CD4-positive, alpha-beta T cell treated with Interferon alpha-2 for 1 hour (primary cell): ENCODE measurements at places on chromosomes 7 and 10.
A peak's percentile ranks its signal among the peaks of the same experiment; 100 is the strongest.

GRCh38 chr7:7516156-7516555 lies 19.5 kb downstream of the COL28A1 start:
- DNase-seq: no peak

- DNase-seq: no peak
Measured at GRCh38 chr7:78018641-78019446, 220.3 kb downstream of the PHTF2 start.

DNA sequence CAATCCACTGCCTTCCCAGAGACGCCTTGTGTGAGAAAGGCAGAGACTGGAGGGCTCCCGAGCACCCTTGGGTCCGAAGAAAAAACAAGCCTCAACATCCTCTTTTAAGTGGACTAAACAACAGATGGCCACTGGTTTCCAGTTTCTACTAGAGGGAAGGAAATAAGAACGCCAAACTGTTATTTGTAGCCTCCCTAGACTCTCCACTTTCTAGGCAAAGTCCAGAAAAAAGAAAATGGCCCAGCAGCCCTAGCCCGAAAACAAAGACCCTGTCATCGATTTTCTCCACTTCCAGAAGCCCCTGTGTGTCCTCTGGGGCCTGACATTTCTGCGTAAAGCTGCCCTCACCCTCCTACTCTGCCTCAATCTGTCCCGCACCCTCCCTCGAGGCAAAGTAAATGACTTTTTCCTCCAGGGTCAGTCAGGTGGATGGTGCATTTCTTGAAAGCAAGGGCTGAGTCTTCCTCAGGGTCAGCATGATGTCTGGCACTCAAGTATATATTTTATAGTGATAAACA lies 6.0 kb downstream of the RGS10 start:
- no peak for DNase-seq

- no peak for DNase-seq
Measured at GRCh38 chr10:68082872-68083271, 7.8 kb upstream of the HERC4 start.

GRCh38 chr7:87658553-87658952 lies 30.4 kb downstream of the RUNDC3B start:
- no peak for DNase-seq

GRCh38 chr10:18476076-18476647 lies 175.2 kb downstream of the NSUN6 start:
- DNase-seq: no peak

- no peak for DNase-seq
Measured at GRCh38 chr7:159136013-159136412, 8.7 kb downstream of the VIPR2 start.

GRCh38 chr10:127332631-127333030 lies 136.2 kb upstream of the INSYN2A start:
- DNase-seq: no peak

DNA sequence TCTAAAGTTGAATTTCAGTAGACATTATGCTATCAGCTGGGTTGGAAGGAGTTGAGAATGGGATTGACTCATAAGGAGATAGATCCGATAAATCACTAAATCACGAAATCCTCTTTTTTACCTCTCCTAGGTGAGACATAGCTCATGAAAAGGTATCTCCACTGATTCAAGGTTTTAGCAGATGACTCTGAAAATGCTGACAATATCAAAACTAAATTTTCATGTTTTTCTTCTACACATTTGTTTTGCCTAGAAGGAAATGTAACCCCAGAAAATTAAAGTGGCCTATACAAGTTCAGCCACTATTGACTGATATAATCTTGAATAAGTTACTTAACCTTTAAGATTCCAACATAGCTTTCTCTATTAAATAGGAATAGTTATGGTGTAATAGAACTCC lies 82.2 kb upstream of the VWDE start:
- no peak for DNase-seq

DNA sequence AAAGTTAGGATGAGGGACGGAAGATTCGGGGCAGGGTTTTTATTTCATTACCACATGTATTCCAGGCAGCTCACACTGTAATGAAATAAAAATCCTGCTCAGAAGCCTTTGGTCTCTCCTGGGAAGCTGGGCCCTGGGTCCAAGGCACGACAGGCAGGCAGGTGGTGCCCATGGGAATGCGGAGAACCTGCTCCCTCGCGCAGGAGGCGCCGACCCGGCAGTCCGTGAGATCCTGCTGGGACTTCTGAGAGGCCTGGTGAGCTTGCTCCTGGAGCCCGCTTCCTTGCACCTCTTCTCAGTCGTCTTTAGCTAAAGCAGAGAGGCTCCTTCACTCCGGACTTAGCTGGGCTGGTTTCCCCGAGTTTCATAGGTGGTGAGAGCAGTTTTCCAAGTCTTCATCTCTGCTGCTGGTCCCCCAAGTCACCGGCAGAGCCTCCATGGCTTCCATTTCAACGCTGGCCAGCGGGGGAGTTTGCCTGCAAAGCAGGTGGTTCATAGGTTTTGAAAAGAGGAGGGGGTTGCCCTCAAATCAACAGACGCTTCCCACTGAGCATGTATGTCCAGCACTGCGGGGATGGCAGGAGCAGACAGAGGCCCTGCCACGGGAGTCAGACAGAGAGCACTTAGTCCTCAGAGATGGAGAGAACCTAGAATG lies 24.5 kb downstream of the IL15RA start:
- DNase-seq: no peak

DNA sequence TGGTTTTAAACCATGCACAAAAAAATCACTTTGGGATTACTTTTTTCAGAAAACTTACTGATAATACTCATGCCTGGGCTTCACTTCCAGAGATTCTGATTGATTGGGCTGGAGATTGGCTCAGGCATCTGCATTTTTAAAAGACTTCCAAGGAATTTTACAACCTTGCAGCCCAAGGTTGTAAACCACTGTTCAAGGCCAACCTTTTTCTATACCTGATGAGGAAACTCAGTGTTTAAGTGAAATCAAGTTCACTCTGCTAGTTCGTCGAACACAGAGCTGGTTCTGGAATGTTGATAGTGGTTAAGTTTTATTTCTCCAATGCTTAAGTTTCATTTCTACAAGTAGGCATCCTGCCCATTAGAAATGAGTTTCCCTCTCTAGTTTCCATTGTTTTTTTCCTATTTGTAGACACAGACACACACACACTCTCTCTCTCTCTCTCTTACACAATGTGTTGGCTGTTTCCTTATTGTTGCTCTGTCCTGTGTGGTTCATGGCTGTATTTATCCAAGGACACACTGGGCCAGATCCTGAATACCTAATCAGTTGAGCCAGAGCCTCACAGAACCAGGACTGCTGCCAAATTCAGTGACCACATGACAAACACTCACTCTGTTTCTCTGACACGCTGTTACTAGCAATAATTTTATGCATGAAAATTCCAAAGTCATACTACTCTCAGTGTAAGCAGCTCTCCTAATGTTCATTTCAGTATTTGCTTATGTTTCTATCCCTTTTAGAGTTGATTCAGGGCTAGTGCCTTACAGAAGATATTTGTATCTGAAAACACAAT lies 3.7 kb upstream of the IFIT1B start:
- DNase-seq: no peak

DNA sequence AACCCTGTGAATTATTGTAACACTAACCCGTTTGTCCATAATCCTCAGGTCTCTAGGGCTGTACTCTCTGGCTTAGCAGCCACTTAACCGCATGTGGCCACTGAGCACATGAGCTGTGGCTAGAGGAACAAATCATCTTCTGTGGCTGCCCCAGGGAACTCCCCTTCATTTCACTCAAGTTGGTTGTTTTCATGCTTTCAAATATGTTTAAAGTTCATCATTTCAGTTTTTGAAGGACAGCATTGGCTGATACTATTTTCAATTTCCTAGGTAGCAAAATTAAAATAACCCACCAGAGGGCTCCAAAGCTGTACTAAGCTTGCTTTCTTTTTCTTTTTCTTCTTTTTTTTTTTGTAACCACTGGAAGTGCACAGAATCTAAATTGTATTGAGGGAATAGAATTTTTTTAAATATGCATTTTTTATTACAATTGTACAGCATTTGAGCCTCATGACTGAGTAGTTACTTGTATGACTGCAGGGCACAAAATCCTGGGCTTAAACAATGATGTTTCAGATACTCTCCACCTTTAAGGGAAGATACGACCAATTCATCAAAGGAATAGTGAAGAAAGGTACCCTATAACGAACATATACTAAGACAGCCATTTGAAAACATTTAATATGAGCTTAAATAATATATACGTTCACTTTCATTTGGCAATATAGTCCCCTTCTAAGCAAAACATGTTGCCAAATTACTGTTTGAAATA lies 38.6 kb downstream of the MRC1 start:
- no peak for DNase-seq

- no peak for DNase-seq
Measured at GRCh38 chr7:136193940-136194339, 216.8 kb upstream of the MTPN start.

DNA sequence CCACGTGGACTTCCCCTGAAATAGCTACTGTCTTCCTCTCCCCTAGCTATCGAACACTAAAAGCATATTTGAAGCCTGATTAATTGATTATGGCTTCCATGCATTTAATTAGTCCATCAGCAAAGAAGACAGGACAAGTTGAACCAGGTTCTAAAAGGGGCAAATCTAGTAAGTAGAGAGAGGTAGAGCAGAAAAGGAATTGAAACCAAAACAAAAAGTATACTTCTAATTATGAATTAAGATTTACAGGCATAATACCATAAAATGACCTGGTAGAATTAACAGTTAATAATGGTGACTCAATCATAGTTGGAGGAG lies 393 bp upstream of the DNAJC1 start:
- no peak for DNase-seq

DNA sequence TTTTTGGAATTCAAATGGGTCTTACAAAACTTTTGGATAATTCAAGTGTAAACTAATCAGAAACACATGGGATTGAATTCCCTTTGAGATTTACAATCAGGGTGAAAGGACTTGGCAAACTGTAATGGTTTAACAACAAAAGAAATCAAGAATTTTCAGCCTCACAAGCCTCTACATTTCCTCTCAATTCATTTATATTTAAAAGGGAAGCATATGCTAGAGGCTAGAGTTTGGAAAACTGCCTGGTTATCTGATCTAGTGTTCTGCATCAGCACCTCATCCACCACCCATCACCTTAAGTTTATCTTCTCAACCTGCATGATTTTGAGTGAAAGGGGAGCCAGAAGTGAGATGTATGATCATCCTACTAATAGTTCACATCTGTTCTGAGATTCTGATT lies 120.7 kb downstream of the TES start:
- no peak for DNase-seq

GRCh38 chr7:135597926-135598305 lies 40.2 kb downstream of the NUP205 start:
- DNase-seq: no peak

DNA sequence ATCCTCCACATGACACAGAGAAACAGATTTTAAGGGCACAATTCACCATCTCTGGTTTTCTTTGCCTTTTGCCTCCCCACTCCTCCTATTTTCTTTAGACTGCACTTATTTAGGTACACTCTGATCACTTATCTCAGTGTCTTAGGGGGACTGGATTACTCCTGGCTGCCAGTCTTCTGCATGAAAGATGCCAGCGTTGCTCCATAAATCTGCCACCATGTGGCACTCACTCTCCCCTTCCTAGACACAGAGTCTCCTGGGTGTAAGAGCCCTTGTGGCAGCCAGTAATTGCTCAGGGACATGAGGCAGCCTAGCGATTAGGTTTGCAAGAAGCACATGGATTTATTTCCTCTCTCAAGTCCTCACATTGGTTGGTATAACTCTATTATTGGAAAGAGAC lies 34.5 kb upstream of the RBM20 start:
- no peak for DNase-seq

- no peak for DNase-seq
Measured at GRCh38 chr10:7488418-7488829, 77.6 kb upstream of the SFMBT2 start.

GRCh38 chr10:78291722-78292121 lies 258.1 kb downstream of the RPS24 start:
- no peak for DNase-seq

DNA sequence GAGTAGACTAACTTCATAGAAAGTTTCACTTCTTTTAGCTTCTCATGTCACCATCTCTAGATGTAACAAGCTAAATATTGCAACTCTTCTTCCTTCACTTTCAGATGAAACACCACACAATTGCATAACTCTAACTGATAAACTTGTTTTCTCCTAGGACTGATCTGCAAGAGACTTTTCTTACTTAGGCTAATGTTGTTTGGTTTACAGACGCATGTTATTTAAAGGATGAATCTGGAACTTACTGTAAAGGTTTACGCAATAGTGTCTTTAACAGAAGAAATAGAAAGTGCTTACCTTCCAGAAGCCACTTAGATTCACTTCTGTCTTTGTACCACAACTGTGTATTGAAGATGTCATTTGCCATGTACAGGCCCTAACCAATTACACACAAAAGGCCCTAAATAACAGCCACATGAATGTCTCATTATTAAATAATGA lies 22.1 kb upstream of the ZC3HAV1 start:
- no peak for DNase-seq

- no peak for DNase-seq
Measured at GRCh38 chr7:26390016-26390415, 98.4 kb downstream of the SNX10 start.

DNA sequence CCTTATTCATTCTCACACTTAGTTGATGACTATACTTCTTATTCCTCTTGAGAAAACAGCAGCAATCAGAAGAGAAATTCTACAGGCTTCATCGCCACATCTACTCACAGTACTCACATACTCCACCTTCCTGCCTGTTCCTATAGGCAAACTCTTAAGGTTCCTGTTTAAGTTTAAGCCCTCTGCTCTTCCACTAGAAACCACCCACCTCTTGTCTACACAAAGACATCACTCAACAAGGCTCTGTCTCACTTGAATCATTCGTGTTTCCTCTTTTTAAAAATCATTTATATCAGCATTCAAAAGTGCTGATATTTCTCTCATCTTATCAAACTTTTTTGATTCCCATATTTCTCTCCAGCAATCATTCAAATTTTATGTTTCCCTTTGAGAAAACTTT lies 85.5 kb upstream of the ADO start:
- DNase-seq: no peak

GRCh38 chr10:67815571-67816059 lies 22.4 kb downstream of the DNAJC12 start:
- DNase-seq: no peak

DNA sequence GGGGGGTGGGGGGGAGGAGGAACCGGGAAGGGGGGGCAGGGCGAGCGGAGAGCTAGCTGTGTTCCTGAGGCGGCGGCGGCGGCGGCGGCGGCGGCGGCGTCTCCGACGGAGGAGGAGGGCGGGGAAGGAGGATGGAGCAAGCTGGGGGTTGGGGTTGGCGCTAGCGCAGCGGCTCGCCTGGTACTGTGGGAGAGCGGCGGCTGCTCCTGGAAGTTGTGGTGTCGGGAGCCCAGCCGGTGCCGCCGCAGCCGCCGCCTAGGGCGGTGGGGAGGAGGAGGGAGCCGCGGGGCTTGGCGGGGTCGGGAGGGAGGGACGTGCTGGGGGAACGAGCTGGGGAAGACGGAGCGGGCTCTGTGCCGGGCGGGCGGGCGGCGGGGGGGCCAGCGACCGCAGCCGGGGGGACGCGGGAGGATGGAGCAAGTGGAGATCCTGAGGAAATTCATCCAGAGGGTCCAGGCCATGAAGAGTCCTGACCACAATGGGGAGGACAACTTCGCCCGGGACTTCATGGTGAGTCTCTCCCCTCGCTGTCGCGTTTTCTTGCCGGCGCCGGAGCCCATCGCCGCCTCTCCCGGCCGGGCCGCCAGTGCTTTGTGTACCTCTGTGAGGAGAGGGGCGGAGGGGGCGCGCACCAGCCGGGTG lies at the start of gene PTPN12:
Gene PTPN12 (plus strand): TSS at position 160 of the 642 bp plus-strand sequence. CDS start 252 bp downstream, at position 412.
- DNase-seq: peak; percentile 22
